ENCODE measurements at places on chromosomes 13 and 19.

- peak; percentile 85 for DNase-seq
Measured at GRCh38 chr19:1252221-1252820, 3.9 kb downstream of the MIDN start.

DNA sequence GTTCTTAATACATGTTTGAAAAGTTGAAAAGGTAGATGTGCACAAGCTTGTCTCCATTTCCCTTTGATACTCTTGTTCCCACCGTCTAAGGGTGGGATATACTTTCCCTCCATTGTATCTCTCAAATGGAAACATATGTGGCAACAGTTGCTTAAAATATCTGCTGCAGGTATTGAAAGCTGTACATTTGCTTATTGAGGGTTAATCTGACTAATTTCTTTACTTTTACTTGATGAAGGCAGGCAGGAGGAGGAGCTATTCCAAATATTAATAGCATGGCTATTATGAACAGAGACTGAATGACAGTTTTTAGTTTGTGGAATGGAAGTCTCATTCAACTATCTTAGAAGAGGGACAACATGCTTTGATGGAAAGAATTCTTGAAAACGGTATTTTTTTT, 103.8 kb downstream of the SLC10A2 start:
- no peak for DNase-seq

DNA sequence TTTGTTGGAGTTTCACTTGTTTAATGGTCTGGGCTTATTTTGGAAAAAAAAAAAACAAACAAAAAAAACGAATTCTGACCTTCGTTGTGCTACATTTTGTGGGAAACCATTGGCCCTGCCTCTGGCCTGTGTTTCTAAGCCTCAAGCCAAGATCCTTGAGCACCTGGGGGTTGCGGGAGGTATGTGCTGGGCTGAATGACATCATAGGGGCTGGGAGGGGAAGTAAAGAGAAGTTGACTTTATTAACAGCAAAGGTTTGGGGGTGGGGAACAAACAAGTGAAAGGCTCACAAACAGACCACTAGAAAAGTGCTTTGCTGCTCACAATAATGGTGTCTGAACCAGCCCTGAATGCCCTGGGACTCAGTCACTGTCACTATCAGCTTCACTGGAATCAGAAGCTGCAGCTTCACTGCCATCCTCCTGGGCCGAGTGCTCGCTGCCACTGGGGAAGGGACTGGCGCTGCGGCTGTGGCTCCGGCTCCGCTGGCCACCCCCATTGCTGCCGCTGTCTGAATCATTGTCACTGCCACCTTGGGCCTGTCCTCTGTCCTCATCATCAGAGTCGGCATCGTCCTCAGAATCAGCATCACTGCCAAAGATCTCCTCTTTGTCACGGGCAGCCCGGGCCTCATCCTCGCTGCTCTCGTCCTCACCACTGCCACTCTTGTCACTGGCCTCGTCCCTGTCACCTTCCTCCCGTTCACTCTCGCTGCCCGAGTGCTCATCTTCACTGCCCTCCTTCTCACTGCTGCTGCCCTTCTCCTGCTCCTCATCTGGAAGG, 5.1 kb downstream of the PAF1 start:
- no peak for DNase-seq

DNA sequence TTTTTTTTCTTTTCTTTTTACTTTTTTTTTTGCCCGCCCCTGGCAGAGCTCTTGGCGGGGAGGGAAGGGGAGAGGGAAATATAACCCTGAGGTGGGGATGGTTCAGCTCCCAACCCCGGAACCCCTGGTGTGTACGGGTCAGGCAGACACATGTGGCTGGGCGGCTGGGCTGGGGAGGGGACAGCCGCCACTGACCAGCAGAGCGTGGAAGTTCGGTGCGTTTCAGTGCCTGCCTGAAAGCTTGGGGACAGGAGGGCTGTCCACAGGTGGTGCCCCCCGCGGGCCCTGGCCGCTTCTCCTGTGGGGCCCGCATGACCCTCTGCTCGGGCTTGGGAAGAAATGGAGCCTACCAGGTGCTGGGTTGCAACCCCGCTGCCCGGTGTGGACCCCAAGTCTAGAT, 5.2 kb upstream of the MYDGF start:
- DNase-seq: no peak

DNA sequence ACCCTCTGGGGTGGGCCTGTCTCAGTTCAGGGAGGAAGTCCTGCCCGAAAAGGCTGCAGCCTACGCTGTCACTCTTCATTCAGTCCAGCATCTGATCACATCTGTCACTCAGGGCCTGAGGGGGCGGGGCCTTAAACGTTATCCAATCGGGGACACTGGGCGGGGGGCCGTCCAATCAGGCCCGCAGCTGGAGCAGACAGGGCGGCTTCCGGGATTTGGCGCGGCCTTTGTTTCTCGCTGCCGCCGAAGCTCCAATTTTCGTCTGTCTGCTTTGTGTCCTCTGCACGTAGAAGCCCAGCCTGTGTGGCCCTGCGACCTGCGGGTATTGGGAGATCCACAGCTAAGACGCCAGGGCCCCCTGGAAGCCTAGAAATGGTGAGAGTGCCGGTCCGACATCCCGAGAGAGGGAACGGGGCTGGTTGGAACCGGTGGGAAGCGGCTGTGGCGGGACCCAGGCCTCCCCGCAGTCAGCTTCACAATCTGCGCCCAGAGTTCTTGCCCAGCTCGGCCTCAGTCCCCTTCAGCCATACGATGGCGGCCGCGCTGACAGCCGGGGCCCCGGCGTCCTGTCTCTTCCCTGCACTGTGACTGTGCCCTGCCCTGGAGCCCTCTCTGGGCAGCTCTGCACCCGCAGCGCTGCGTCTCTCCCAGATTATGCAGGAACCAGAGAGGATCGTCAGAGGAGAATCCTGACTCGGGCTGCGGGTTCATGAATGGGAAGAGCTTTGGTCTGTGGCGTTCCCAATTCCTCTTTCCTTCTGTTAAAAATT, at the start of gene ZNF730:
Gene ZNF730, plus strand, starts transcription at position 224 of the 770 bp plus-strand sequence. Its CDS starts 149 bp downstream, at position 373.
- DNase-seq: peak; percentile 53

- no peak for DNase-seq
Measured at GRCh38 chr19:7965259-7965841, 21.9 kb upstream of the TIMM44 start.

DNA sequence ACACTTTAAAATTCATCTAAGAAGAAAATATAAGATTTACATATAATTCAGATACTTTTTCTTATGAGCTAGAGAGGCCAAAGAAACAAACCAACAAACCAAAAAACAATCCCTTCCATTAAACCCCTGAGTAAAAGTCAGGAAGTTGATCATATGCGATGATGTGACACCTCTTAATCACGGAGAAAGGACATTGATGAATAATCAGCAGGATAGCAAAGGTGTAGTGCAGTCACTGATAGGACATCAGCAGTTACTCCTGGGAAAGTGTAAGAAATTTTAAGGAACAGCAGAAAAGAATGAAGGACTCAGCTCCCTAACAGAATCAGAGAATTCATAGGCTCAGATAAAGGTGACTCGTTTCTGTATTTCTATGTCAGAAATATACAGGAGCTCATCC, 202.4 kb upstream of the EDNRB start:
- no peak for DNase-seq

- peak; percentile 57 for DNase-seq
Measured at GRCh38 chr19:12668932-12669269, 2.3 kb downstream of the WDR83 start.

- no peak for DNase-seq
Measured at GRCh38 chr13:46359714-46360113, 27.3 kb downstream of the RUBCNL start.

DNA sequence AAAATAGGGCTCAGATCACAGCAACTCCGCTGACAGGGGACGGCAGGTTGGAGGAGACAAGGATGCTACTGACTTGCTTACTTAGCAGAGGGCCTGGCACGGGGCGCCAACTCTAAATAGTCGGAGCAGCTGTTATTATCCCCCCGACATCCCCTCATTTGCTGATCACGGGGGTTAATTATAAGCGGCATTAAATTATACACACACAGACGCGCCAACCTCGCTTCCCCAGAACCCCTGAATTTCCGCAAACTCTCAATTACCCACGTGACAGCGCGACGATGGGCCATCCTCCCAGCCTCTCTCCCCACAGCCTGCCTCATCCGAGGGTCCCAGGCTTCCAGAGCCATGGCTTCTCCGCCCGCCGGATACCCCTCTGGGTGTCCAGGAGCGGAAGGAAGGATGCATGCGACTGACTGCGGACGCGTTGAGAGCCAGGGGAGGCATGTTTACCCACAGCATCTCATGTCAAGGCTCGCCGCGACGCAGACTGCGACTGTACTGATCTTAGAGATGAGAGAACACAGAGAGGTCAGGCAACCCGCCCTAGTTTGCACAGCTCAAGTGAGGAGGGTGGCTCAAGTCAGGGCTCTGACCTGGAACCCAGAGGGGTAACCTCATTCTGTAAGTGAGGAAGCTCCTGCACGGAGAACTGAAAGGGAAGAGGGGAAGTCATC, 5.7 kb downstream of the PTPRS start:
- no peak for DNase-seq

GRCh38 chr13:98909016-98909415, 68.8 kb downstream of the DOCK9 start:
- DNase-seq: no peak
